Glutamatergic neuron (in vitro differentiated cells): ENCODE measurements at places on chromosomes 4 and X. TPM values are rescaled to one million over a fixed set of nuclear protein-coding genes. Genes with fewer than 3 reads are reported as not detected.

GRCh38 chrX:151370906-151371305 is 26.1 kb upstream of the VMA21 start:
- DNase-seq: no peak
- H3K27me3 ChIP-seq: no peaks in the 10 kb centered on the region
- no peaks in the 10 kb centered on the region for H3K4me1 ChIP-seq
- no peaks in the 10 kb centered on the region for H3K36me3 ChIP-seq

- H3K27me3 ChIP-seq: peaks cover 2% of the 10 kb centered on the region
- H3K27ac ChIP-seq: no peak overlapping the region
- H3K36me3 ChIP-seq: no peaks in the 10 kb centered on the region
- no peak for DNase-seq
Measured at GRCh38 chr4:176882206-176882605, 89.5 kb upstream of the VEGFC start.

- no peak for DNase-seq
- no peak overlapping the region for H3K27ac ChIP-seq
- H3K4me1 ChIP-seq: no peaks in the 10 kb centered on the region
Measured at GRCh38 chr4:164943192-164943591, 34.3 kb downstream of the TRIM61 start.

The FRG2 gene
- total RNA-seq: not detected
